ENCODE measurements at places on chromosomes 4 and X.

DNA sequence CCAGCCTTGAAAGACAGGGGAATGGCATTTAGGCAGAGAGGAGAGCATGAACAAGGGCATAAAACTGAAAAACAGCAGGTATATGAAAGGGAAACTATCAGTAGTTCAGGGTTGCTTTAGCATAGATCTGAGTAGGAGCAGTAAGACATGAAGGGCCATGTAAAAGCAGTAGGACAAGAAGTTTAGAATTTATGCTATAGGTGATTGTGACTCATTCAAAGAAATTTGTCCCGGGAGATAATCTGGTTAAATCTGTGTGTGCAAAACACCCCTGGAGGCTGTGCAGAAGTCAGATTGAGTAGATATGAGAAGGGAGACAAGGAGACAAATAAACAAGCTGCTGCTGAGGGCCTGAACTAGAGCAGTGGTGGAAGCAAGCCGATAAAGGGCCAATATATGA is 109.1 kb upstream of the BMP3 start:
- no peak for DNase-seq

DNA sequence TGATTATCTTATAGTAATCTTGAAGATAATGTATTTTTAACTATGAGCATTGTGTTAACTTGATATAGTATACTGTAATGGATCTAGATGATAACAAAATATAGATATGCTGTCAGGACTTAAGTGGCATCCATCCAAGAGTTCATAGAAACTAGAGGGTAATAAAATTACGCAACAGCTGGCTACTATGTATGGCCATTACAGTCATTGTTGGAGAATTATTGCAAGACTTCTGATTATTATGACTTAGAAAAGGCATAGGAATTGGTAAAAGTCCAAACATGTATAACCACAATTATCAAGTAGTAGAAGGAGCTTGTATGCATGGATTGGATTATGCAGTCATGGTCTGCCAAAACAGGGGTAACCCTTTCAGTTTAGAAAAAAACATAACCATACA is 9.5 kb downstream of the OGT start:
- no peak for DNase-seq

DNA sequence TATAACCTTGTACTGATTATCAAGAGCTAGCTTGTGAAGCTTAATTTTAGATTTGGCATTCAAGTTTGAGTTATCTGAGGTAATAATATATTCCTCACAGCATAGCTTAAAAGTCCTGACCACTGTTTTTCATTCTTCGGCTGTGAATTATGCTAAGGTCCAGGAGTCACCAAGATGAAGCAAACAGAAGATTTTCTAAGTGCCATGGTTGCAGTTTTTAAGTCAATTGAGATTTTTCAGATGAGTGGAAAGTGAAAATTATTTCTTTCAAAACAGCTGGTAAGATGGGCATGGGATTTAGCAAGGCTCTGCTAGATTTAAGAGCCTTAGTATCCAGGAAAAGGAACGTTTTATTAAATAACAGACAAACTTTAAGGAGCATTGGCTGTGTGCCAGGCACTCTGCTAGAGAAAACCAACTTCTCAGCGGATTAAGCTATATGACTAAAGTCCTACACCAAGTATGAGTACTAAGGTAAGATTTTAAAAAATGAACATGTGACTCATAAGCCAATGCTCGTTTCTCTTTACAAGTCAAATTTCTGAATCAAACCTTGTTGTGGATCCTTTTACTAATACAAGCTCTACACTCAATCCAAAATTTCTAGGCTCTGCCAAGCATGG is 149.9 kb upstream of the IL15 start:
- no peak for DNase-seq

DNA sequence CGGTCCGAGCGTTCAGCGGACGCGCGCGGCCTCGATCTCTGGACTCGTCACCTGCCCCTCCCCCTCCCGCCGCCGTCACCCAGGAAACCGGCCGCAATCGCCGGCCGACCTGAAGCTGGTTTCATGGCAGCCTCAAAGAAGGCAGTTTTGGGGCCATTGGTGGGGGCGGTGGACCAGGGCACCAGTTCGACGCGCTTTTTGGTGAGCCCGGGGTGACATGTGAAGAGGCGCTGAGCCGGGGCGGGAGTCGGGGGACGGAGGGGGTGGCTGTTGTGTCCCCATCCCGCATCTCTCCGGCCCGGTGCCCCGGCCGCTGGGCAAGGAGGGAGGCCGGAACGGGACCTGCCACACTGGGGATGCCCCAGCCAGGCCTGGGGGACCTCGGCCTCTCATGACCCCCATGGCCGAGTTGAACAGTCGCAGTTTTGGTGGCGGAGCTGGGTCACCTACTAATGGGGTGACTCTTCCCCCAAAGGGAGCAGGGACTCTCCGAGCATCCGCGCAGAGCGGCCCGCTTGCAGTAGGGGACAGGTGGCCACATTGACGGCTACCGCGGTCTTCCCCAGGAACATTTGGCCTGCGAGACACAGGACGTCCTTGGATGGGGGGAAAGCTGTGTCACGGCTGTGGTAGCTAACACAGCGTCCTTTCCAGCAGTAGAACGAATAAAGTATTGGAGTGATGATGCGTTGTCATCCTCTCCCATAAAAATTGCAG is at the start of gene GK:
GK (plus strand) TSS at position 9 of the 717 bp plus-strand sequence; CDS start at position 124, 115 bp downstream.
- no peak for DNase-seq

- DNase-seq, result no peak
Measured at GRCh38 chr4:119833611-119834010, 205.0 kb upstream of the PDE5A start.

DNA sequence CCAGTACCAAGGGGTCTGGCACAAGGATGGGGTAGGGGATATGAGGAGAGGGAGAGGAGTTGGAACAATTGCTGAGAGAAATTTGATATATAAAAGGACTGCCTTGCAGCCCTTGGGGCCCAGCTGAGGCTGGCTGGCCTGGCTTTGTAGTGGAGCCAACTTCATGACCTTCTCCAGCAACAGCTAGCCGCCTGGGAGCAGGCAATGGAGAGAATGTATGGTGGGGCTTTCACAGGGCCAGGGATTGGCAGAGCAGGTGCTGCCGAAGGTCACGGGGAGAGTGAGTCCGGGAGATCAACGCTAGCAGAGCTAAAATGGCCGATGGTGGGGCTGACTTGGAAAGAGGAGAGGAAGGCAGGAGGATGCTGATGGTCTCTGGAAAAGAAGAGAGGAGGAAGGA is 120.4 kb upstream of the SMIM10 start:
- no peak for DNase-seq

- no peak for DNase-seq
Measured at GRCh38 chr4:108081256-108081655, 87.5 kb downstream of the LEF1 start.

Data from mucosa of descending colon (tissue), 3 donors.